ENCODE measurements at places on chromosomes 11 and 22.

- no peak for DNase-seq
Measured at GRCh38 chr11:62806611-62807121, 1.4 kb upstream of the NXF1 start.

DNA sequence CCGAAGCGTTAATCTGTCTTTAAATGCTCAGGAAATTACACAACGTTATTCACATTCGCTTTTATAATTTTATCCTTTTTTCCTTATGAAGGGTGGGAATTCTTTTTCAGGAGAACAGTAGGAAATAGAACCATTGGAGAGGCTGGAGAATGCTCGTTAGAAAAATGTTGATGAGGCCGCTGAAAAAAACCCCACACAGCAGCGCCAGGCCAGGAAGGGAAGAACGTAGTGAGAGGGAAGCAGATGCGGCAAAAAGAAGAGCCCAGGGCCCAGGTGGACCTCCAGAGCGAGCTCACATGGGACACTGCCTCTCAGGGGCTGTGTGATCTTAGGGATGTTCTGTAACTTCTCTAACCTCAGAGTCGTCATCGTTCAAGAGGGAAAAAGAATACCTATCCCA is 691.6 kb downstream of the OPCML start:
- no peak for DNase-seq

DNA sequence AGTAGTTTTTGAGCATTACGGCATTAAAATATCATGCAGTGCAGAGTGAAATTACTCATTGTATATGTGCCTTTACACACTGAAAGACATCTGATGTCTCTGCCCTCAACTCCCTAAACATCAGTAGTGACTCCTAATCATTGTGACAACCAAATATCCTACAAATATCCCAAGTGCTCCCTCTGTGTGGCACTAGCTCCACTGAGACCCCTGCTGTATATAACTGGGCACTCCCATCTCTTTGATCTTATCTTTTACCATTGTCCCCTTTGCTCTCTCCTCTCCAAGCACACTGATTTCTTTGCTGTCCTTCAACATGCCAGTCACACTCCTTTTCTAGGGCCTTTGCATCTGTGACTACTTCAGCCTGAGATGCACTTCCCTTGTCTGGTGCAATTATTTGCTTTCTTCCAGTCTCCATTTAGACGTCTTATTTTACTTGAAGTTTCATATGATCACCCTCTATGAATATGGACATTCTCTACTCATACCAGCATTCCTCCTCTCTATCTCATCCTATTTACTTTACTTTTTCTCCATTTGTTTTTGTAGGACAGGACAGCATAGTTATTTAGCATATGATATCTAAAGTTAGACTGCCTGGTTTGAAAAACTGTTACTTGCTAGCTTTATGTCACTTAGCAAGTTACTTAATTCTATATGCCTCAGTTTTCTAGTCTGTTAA is 2.4 kb downstream of the SLC5A12 start:
- no peak for DNase-seq

DNA sequence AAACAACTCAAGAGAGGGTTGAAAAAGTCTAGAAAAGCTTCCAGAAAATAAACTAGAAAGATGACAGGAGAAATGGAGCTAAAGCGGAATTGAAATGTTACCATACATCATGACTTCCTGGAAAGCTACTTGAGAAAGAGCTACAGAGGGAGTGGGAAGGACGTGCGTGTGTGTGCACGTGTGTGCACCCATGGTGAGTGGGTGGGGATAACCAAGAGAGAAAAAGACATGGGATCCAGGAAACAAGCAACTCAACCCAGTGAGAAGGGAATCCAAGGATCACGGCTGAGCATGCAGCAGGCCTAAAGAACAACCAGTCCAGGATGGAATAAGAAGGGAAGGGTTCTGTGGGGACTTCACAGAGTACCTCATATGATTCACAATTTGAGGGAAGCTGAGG is 21.6 kb downstream of the APOL1 start:
- DNase-seq = no peak

- no peak for DNase-seq
Measured at GRCh38 chr11:95466416-95466815, 235.4 kb upstream of the SESN3 start.

DNA sequence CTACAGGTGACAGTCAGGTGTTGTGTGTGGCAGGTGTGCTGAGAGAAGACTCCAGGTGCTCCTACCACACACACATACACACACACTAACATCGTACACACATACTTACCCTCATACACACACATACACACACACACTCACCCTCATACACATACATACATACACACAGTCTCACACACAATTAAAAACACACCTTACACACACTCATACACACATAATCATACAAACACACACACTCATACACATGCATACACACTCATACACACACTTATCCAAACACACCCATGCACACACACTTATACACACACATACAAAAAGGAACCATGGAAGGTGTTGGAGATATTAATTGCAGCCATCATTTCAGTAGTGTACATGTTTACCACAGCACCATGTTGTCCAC is 4.6 kb downstream of the KRTAP5-3 start:
- no peak for DNase-seq

GRCh38 chr22:49540084-49540912 is 287.4 kb downstream of the BRD1 start:
- no peak for DNase-seq

GRCh38 chr11:59204746-59205145 is 8.0 kb downstream of the MPEG1 start:
- no peak for DNase-seq

- DNase-seq = no peak
Measured at GRCh38 chr11:75342231-75342918, 9.1 kb downstream of the ARRB1 start.

DNA sequence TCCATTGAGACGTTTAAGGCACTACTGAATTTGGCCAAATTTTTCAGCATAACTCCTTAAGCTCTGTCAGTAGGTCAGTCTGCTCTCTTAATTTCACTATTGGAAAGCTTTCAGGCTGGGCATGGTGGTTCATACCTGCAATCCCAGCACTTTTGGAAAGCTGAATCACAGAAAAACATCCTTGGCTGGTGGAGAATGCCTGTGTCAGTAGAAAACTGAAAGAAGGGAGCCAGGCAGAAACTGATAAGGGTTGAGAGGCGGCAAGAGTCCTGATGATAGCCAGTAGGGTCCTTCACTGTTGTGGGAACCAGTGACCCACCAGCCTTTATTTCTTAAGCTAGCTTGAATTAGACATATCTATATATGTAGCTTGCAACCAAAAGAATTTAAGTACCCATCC is 22.6 kb downstream of the NEU3 start:
- no peak for DNase-seq

DNA sequence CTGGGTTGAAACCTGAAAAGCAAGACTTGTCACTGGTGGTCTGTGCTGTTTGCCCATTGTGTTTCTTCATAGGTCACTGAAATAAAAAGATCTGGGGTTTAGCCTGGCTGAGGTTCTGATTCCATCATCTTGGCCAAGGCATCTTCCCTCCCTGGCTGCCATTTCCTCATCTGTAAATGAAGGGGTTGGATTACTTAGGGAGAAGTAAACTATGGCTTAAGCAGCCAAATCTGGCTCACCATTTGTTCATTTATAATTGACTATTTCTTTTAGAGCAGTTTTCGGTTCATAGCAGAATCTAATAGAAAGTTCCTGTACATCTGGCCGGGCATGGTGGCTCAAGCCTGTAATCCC is 52.3 kb upstream of the YWHAH start:
- no peak for DNase-seq

GRCh38 chr22:46417769-46418168 is 82.3 kb downstream of the TRMU start:
- no peak for DNase-seq

DNA sequence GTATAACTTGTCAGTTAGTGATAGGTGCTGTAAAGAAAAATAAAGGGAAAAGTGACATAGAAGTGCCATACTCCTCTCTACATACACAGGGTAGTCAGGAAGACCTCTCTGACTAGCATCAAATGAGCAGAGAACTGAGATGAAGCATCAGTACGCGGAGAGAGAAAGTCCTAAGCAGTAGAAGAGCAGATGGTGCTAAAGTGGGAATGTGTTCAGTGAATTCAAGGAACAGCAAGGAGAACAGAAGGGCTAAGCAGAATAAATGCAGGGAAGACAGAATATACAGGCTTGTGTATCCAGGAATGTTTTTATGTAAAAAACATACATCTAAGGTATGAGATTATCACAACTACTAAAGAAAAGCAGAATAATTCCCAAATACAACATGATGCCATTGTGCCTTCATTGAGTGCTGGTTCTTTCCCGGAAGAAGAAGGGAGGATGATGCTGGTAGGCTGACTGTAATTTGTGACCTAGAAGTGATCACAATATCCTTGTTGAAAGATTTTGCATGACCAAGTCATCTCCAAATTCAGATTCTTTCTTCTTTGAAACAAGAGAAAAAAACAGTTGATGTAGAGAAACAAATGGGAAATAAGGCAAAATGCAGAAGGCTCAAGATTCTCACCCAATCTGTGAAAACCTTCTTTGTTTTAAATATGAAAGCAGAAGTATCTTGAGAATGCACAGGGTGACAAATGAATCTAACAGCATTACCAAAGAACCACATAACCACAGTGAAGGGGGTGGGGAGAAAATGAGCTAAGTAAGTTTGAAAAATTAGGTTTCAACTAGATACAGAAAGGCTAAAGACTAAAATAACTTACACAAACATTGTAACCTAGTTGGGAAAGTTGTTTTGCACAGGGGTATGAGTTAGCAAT is 20.5 kb downstream of the MRE11 start:
- DNase-seq = no peak

DNA sequence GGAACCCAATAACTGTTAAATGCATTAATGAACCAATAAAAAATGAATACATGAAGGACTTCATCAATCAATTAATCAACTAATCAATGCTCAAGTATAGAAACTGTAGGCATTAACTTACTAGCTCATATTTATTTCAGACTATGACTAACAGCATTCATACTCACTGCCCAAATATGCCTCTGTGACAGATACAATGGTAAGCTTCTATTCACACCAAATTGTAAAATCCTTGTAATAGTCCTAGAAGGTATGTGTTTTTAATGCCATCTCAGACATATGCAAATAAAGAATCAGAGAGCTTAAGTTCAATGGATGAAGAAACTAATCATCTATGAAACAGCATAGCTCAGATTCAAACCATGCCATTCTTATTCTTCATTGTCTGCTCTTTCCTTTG is 1253.6 kb upstream of the TENM4 start:
- no peak for DNase-seq

- no peak for DNase-seq
Measured at GRCh38 chr11:111427471-111427912, 48.4 kb upstream of the POU2AF1 start.

DNA sequence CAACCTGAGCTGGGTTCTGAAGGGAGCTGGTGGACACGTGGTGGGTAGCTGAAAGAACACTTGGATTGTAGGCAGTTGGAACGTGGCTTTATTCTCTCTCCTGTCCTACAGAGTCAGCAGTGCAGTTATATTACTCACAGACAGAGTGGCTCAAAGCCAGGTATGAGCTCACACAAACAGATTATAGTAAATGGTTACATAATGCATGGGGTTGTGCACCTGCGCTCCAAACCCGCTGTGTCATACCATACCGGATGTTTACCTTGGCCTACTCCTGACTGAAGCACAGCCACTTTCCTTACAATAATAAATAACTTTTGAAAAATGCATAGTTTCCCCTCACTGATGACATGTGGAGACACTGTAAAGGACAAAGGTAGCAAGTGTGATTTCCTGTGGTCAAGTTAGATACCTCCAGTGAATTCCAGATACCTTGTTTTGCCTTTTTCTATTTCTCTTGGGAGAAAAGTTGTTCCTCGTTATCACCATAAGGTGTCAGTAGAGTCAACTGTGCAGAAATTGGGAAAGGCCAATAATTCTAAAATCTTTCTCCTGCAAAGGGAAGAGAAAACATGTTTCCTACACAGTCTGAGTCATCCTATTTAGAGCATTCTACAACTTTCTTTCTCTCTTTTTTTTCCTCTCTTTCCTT is 13.5 kb downstream of the MS4A6A start:
- DNase-seq = no peak

- no peak for DNase-seq
Measured at GRCh38 chr11:117979481-117980211, 6.5 kb upstream of the IL10RA start.

GRCh38 chr11:109964487-109964886 is 128.7 kb upstream of the ZC3H12C start:
- no peak for DNase-seq

GRCh38 chr22:38109371-38110001 is 998 bp downstream of the BAIAP2L2 start:
- no peak for DNase-seq

DNA sequence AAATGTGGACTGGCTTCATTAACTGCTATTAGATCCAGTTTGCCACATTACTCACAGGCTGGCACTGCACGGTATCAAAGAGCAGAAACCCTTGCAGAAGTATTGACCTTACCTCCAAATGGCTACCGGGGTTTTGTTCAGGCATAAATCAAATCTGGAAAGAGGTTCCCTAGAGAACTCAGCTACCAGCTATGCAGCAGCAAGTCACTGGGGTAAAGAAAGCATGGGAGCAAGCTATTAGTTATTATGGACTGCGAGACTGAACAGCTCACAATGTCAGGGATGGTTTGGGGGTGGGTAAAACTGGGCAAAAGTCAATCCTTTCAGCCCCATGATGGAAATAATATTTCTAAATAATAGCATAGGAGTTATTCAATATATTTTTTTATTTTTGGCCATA is 128.1 kb downstream of the FANCF start:
- DNase-seq = no peak

DNA sequence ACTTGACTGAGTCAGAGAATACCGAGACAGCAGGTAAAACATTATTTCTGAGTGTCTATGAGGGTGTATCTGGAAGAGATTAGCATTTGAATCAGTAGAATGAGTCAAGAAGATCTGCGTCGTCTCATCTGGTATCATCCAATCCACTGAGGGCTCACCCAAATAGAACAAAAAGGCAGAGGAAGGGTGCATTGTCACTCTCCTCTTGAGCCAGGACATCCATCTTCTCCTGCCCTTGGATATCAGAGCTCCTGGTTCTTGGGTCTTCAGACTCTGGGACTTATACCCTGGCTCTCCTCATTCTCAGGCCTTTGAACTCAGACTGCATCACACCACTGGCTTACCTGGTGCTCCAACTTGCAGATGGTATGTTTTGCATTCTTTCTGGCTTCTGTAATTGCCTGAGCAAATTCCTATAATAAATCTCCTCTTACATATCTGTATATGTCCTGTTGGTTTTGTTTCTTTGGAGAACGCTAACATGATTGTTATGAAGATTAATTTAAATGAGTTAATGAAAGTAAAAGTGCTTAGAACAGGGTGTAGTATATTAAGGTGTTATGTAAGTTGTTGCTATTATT is 49.3 kb downstream of the ME3 start:
- no peak for DNase-seq

Data from stimulated activated CD4-positive, alpha-beta T cell treated with anti-CD3 and anti-CD28 coated beads, Interleukin-2, amount 100 ng/mL, for 4 hours (primary cell).